Femur (tissue), 1 donor: ENCODE measurements at places on chromosomes 3 and 15.

- no peak for DNase-seq
Measured at GRCh38 chr3:128353361-128353965, 113.2 kb downstream of the DNAJB8 start.

DNA sequence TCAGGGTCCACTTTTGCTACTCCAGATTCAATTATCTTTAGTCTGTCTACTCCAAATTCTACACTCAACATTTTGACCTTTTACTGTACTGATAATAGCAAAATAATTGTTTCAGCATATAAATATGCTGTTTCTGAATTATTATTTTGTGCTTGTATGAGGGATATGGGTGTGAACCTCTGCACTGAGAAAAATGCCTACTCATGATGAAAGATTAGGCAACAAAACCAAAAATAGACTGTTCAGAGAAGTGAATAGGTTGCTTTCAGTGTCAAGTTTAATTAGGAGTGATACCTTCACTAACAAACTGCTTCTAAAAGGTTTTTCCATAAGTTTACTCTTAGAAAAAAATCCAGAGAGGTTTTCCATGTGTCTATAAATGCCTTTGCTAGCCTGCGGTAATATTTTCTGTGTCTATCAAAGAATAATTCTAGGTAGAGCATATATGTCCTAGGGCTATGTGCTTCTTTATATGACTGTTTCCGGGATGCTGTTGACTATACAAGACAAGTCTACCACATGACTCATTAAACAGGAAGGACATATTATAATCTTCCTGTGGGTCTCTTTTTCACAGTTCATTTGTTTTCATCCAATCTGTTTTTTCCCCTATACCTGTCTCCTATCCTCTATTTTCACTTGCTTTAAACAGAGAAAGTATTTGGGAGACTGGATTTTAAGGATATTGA, 218.5 kb upstream of the TTC14 start:
- DNase-seq: no peak

DNA sequence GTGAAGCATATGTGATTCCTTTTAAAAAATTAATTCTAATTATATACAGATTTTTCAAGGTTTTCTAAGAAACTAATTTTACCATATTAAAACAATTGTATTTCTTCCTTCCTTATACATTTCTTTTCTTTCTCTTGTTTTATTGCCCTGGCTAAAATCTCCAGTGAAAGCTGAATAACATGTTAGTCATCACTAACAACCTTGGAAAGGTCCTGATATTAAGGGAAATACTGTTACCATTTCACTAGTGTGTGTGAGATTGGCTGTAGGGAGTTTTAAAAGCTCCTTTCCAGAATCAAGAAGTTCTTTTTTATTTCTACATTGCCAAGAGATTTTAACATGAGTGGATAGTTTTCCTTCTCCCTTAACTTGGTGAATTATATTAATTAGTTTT, 229.7 kb upstream of the EIF1B start:
- no peak for DNase-seq

DNA sequence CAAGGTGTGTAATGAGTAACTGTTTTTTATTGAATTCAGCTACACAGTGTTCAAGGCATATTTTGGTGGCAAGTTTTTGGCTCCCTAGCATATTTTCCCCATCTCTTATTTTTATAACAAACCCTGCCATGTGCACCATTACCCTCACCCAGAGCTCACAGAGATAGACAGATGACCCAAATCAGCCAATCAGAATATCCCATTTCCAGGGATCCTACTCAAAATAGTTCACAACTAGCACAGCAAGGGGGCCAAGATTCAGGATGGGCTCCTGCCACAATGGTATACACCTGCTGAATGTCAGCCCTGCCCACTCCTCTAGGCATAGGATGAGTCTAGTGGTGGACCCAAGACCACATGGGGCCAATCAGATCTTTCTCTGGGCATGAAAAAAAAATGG, 78.8 kb upstream of the SETMAR start:
- no peak for DNase-seq

DNA sequence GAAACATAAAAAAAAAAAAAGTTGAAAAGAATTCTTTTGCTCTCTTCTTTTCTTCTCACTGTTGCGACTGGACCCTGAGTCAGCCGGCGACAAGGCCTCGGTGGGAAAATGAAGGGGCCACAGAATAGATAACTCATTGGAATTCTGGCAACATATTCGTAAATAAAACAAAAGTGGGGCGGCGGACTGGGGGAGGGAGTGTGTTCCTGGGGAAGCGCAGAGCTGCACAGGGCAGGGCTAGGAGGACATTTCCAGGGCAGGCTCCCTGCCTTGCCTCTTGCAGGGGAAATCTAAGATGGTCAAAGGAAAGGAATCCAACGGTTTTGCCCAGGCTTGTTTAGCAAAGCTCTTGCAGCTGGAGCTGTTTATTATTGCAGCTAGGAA, 1042.8 kb upstream of the NR2F2 start:
- DNase-seq: no peak

DNA sequence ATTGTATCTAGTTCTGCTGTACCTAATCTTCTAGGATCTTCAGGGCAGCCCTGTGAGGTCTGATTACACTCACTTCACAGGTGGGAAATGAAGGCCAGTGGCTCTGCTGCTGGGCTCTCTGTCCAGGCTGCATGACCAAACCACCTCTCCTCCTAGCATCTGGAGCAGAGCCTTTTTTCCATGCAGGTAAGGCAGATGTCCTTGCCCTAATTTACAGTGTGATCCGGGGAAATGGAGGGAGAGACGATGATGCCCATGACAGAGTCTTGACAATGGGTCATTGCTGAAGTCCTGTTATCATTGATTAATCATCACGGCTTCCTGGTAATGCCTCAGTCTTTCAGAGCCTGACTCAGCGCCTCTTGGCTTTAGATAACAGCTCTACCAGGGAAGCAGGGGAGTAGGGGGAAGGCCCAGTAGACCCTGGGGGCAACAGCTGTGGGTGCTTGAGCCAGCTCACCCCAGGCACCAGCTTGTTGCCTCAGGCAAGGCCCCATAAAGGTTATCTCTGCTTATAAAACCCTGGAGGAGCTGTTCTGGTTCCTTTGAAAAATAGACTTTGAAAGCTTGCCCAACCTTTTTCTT, 153.4 kb downstream of the GABRG3 start:
- no peak for DNase-seq
